ENCODE measurements at places on chromosomes 3 and 15. TPM values are rescaled to one million over a fixed set of nuclear protein-coding genes. Genes with fewer than 3 reads are reported as not detected.

The NRROS gene
- total RNA-seq, result 1.5 TPM

DNA sequence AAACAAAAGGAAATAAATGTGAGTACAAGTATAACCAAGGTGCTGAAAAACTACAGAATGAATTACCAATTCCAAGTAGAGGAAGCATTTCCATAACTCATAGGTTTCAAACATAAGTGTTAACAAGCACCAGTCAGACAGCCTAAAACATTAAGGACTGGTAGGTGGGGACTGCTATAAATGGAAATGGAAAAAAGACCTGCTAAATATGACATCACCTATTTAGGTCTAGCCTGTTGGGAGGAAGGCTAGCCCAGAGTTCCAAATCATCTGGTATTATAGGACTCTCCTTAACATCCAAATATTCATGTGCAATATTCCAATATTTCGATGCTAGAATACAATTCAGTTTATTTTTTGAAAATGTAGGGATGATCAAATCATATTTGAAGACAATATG, 560.0 kb downstream of the ROBO2 start:
- H3K27me3 ChIP-seq, result no peaks in the 10 kb centered on the region
- H3K36me3 ChIP-seq, result no peaks in the 10 kb centered on the region
- DNase-seq, result no peak
- no peak overlapping the region for H3K27ac ChIP-seq
- H3K4me3 ChIP-seq, result no peak overlapping the region

GRCh38 chr3:44039006-44039405, 202.7 kb upstream of the TOPAZ1 start:
- H3K4me3 ChIP-seq, result no peak overlapping the region
- H3K36me3 ChIP-seq, result no peaks in the 10 kb centered on the region
- H3K27ac ChIP-seq, result no peak overlapping the region
- no peak for DNase-seq
- H3K4me1 ChIP-seq, result no peaks in the 10 kb centered on the region
- H3K27me3 ChIP-seq, result no peaks in the 10 kb centered on the region

DNA sequence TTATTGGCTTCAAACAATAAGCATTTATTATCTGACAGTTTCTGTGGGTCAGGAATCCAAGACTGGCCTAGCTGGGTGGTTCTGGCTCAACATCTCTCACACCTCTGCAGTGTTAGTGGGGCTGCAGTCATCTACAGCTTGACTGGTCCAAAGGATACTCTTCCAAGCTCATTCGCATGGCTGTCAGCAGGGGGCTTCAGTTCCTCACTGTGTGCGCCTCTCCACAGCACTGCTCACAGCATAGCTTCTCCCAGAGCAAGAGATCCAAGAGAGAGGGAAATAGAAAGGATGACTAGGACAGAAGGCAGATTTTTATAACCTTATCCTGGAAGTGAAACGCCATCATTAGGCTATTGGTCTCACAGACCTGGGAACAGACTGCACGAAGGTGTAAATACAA, 64.2 kb downstream of the MAGI1 start:
- H3K4me1 ChIP-seq, result peaks cover 14% of the 10 kb centered on the region
- no peaks in the 10 kb centered on the region for H3K27me3 ChIP-seq
- no peaks in the 10 kb centered on the region for H3K36me3 ChIP-seq
- no peak overlapping the region for H3K27ac ChIP-seq
- no peak overlapping the region for H3K4me3 ChIP-seq
- DNase-seq, result no peak

DNA sequence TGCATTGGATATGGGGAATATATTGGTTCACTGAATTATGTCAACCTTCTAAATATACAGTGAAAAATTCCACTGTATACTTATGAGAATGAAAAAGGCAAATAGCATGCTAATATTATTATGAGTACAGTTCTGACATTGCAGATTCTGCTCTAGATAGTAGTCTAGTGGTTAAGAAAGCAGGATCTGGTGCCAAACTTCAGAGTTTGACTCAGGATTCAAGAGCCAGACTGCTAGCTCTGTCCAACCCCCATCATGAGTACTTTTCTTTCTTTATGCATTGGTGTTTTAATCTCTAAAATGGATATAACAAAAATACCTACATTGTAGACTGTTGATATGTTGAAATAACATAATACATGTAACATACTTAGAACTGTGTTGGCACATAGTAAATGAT, 57.3 kb upstream of the PLSCR4 start:
- peaks cover 9% of the 10 kb centered on the region for H3K4me1 ChIP-seq
- no peak for DNase-seq
- no peaks in the 10 kb centered on the region for H3K36me3 ChIP-seq
- no peaks in the 10 kb centered on the region for H3K27me3 ChIP-seq
- H3K27ac ChIP-seq, result no peak overlapping the region

- no peak for DNase-seq
- H3K36me3 ChIP-seq, result no peaks in the 10 kb centered on the region
- H3K27me3 ChIP-seq, result no peaks in the 10 kb centered on the region
- H3K27ac ChIP-seq, result peak overlapping the region; percentile 39
These were observed 24.5 kb downstream of the MB21D2 start for GRCh38 chr3:192892981-192893700.

All from Caco-2 (cell line).